A172 (cell line): ENCODE measurements at places on chromosomes 7 and 10. TPM values are rescaled to one million over a fixed set of nuclear protein-coding genes. Genes with fewer than 3 reads are reported as not detected.

DNA sequence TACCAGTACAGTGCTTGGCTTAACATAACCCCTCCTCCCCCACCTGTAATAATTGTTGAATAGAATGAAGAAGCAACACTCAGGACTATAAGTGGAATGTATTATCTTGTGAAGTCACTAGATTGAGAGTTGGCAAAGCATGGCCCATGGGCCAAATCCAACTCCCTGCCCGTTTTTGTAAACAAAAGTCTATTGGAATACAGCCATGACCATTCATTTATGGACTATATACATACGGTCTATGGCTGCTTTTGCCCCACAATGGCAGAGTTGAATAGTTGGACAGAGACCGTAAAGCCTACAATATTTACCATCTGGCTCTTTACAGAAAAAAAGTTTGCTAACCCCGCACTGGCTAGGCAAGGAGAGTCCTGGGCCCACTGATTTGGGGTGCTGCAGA, 48.1 kb upstream of the CYCS start:
- no peak for DNase-seq

GRCh38 chr7:118232837-118233236, 8.3 kb downstream of the ANKRD7 start:
- peak; percentile 75 for DNase-seq

DNA sequence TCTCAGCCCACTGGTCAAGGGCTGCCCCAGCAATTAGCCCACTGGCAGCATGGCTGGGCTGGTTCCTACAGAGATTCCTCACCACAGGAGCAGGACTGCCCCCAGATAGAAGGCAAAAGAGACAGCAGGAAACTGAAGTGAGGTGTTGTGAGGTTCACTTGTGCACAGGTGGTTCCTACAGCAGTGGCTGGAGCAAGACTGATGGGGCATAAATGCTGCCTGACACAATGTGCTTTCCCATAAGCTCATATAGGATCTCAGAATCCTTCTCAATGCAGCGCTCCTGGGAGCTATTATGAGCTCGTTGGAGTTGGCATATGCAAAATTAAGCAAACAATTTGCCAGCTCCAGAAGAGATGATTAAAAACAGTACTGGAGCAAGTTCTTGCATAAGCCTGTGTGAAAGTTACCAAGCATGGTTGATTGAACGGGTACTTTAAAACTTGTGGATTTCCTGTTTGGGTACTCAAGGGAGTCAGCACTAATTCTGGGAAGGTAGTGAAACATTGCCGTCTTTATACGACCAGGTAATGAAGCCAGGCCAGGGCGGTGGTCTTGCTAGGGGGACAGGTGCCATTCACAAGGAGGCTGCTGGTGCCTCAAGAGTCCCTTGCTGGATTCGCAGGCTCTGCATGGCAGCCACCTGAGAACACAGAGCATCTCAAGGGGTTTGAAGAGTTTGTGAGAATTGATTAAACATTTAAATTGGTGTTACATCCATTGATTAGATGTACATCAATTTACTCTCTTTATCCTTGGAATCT, 20.3 kb upstream of the PRKCQ start:
- no peak for DNase-seq

- DNase-seq, result no peak
Measured at GRCh38 chr10:543862-544822, 145.3 kb downstream of the DIP2C start.

DNA sequence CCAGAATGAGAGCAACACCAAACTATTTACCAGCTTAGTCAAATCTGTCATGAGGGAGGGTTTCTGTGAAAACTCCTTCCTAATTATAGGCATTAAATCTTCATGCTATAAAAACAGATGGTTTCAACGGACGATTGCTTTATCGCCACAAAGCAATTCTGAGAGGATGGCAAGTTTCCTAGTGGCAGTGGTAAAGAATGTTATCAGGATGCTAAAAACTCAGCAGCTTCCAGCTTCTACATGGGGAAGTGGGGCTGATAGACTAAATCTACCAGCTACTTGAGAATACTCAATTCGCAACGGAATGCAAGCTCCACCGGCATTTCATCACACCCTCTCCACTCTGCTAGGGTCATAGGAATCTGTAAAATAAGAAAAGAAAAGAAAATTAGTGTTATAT, 41.8 kb downstream of the JCAD start:
- no peak for DNase-seq

DNA sequence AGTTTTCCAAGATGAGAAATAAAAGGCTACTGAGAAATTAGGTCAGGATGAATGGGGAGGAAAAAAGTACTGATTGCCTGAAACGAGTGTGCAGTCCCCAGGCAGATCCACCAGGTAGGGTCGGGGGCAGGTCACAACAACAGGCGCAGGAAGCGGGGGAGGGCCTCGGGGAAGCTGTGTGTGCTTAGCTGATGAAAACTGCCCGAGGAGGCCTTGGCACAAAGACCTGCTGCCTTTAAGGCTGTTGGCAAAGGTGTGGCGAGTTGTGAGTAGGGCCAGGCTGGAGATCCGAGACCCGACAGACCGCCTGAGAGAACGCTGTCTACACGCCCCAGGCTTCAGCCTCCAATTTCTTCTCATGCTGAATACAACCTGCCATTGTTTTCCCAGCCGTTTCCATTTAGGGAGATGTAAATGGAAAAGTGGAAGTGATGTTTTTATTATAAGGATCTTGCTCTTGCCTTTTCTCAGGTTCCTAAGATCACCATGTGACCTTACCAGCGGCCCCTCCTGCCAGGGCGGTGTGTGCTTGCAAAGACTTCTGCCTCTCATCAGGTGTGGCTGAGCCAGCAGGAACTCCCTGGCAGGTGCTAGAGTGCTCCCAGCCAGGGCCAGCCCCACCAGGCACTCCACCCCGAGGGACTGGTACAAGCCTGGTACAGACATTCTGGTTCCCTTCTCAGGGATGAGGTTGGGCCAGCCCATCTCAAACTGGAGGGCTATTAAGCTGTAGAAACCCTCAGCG, 60.8 kb downstream of the DLG5 start:
- DNase-seq, result no peak

- DNase-seq, result no peak
Measured at GRCh38 chr7:55374213-55374612, 9.1 kb downstream of the LANCL2 start.

DNA sequence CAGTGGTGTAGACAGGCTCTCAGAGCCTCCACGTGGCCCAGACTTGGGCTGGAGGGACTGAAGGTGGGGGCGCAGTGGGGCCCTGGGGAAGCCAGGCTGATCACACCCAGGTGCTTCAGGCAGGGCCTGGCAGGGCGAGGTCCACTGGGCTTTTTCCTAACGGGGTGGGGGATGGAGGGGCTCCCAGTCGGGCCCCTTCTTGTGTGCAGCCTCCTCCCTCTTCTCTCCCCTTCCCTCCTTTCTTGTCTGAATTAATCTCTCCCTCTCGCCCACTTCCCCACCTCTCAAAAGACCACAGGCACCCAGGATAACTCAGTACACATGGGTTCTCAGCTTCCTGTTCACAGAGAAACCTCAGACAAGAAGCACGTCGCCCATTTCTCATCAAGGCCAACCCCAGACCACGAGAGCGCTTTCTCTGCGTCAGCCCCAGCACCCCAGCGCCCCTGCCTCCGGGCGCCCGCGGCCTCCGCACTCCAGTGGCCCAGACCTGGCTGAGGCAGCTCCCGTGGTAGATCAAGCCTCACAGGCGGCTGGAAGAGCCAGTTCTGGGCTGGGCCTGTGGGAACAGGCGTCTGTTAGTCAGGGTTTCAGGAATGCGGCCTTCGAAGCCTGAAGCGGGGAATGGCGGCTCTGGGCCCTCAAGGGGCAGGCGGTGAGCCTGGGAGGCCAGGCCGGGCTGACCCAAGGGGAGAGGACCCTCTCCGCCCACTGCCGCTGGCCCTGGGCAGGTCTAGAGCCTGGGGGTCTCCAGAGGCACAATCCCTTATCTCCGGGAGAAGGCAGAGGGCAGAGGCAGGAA, 50.6 kb downstream of the PWWP2B start:
- DNase-seq, result peak; percentile 53

GRCh38 chr10:69180525-69181204, 631 bp downstream of the SUPV3L1 start:
- no peak for DNase-seq

DNA sequence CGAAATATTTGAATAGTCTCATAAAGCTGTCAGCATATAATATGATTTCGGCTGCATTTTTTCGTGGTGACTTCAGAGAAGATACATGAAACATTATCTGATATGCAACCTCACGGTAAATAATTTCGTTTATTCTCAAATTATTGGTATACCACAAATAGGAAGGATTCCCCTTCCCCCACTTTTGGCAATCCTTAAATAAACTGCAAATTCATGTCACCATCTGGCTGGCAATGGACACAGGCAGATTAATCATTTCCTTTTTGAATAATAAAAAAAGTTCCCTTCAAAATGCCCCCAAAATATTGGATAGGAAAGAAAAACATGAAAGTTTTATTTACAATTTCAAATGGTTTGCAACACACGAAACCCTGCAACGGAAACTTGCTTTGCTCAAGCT, 234.5 kb upstream of the MEOX2 start:
- no peak for DNase-seq

- DNase-seq, result no peak
Measured at GRCh38 chr7:100544386-100544785, 5.4 kb downstream of the AGFG2 start.

- DNase-seq, result peak; percentile 38
Measured at GRCh38 chr10:52316500-52316899, 2.4 kb downstream of the DKK1 start.

GRCh38 chr7:24877790-24878311, 102.1 kb downstream of the OSBPL3 start:
- DNase-seq, result no peak

DNA sequence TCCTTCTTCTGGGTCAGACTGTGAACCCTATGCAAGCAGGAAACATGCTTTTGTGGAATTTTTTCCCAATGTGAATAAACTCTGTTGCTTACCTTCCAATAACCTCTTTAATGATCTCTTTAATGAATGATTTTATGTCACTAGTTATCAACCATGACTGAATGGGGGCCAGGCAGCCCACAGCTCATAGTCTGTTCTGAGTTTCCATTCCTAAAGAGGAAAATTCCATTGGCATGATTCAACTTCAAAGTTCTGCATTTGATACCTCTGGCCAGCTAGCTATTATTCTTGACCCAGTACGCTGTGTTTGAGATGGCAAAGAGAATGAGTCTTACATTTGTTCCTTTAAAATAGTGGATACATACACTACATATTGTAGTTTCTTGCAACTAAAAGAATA, 867.8 kb upstream of the CELF2 start:
- no peak for DNase-seq

DNA sequence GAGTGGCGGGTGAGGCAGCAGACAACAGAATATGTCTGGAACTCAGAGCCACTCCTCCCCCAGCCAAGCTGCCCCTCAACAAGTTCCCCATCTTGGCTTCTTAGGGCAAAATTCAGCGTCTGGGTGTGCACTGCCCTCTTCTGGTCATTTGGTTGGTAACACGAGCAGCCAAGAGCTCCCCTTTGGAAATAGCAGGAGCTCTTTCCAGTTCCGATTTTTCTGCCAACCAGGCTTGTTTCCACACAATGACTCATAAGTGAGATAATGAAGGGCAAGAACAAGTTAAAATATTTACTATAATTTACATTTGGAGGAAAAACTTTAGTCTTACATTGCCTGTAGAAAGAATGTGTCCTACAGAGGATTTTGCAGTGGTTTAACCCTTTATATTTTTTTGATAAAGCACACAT, 70.5 kb downstream of the ADCYAP1R1 start:
- peak; percentile 91 for DNase-seq

DNA sequence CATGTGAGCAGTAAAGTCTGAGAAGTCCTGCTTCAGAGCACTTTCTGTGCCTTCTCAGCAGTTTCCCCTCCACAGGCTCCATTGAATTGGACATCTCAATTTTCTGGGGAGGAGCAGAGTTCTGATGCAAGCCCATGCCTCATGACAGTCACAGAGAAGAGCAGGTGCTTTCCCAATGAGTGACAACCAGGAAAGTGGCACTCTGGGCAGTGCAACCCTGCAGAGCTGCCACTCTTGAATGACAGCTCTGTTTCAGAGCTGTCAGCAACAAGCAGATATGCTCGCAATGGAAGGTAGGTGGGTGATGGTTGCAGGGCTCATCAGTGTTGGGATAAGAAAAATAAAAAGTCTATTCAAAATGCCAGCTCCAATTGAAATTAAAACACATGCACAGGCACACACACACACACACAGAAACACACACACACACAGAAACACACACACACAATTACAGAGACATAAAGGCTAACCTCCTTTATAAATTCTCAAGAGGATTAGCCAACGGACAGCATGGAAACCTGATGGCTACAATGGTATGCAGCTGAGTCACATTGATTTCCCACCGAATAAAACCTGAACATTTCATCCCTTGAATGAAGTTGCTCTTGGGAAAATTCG, 50.5 kb downstream of the C10orf67 start:
- DNase-seq, result no peak

GRCh38 chr7:97858221-97858620, 14.0 kb downstream of the ASNS start:
- DNase-seq, result no peak

- no peak for DNase-seq
Measured at GRCh38 chr7:70886547-70886946, 245.4 kb upstream of the GALNT17 start.

DNA sequence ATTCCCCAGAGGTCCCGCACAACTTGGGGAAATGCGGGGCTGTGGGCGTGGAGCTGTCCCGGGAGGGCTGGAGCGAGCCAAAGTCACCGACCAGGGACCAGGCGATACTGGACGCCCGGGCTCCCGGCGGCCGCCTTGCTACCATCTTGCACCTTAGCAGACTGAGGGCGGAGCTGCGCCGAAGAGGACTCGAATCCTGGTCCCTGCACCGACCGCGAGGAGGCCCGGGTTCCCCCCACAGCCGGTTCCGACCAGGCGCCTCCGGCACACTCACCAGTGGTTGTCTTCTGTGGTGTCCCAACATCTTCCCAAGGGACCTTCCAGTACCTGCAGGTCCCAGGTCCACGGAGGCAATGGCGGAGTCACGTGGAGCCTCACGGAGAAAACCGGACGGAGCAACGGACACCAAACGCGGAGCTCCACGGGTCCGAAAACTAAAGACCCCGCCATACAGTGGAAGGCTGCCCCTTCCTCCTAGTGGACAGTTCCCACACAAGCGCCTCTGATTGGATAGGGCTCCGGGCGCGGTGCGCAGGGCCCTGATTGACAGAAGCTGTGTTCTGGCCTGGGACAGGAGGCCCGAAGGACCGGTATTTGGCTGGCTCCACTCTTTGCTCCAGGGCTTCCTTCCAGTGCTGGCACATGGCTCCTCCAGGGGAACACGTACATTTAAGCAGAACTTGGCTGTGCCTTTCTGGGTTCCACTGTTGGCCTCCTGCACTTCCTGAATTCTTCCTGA, 124.6 kb upstream of the ZNF479 start:
- DNase-seq, result no peak

- no peak for DNase-seq
Measured at GRCh38 chr7:118735441-118735840, 510.9 kb downstream of the ANKRD7 start.

- peak; percentile 85 for DNase-seq
Measured at GRCh38 chr10:15211464-15211979, 43.0 kb upstream of the NMT2 start.

GRCh38 chr7:99623091-99623693, 6.4 kb downstream of the ZSCAN25 start:
- DNase-seq, result peak; percentile 38

Gene PNLIPRP1
- total RNA-seq, result not detected in 2 replicates

Gene MMD2
- total RNA-seq, result not detected in 2 replicates

Gene SNX10
- total RNA-seq, result 23.2 and 28.9 TPM in 2 replicates

Gene LIPJ
- total RNA-seq, result 0.10 TPM in 1 of 2 replicates, not detected in the other

Gene CCDC172
- total RNA-seq, result not detected in 2 replicates

Gene ENTPD1
- 1.9 and 2.5 TPM in 2 replicates for total RNA-seq

Gene FAM25C
- total RNA-seq, result not detected in 2 replicates

Gene IL2RA
- total RNA-seq, result not detected in 2 replicates

Gene ANXA8L1
- 53.2 and 63.8 TPM in 2 replicates for total RNA-seq
